ENCODE measurements at places on chromosomes 7 and 10.

DNA sequence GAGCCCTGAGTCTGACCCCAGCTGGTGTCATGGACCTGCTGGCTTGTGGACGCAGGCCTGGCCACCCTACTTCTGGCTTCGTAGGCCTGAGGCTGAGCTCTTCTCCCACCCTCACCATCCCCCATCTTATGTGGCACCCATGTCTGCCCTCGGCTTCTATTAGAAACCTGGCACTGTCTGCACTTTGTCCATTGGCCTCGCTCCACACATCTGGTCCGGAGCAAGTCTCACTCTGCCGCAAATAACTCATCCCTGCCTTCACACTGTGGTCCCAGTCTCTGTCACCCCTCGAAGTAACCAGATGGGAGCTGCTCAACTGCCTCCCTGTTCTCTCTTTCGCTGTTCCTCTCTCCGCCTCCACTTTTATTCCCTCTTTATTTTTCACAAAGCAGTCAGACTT, 78.6 kb downstream of the TRRAP start:
- DNase-seq, result no peak

DNA sequence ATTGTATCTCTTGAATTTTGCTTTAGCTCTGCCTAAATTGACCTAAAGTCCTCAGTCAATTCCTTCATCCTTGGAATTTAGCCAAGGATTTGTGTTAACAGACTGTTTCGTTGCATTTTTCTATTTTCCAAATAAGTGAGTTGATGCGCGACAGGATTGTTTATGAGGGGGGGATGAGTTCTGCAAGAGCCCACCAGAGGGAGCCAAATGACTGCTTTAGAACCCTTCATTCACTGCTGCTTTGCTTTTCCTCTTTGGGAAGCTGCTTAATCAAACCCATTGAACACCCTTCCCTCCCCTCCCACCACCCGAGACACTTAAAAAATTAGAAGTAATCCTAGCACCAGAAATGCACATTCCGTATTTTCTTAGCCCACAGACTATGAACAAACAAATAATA, 33.7 kb upstream of the PTF1A start:
- peak; percentile 29 for DNase-seq

GRCh38 chr7:51352174-51353100, 35.8 kb upstream of the COBL start:
- no peak for DNase-seq

DNA sequence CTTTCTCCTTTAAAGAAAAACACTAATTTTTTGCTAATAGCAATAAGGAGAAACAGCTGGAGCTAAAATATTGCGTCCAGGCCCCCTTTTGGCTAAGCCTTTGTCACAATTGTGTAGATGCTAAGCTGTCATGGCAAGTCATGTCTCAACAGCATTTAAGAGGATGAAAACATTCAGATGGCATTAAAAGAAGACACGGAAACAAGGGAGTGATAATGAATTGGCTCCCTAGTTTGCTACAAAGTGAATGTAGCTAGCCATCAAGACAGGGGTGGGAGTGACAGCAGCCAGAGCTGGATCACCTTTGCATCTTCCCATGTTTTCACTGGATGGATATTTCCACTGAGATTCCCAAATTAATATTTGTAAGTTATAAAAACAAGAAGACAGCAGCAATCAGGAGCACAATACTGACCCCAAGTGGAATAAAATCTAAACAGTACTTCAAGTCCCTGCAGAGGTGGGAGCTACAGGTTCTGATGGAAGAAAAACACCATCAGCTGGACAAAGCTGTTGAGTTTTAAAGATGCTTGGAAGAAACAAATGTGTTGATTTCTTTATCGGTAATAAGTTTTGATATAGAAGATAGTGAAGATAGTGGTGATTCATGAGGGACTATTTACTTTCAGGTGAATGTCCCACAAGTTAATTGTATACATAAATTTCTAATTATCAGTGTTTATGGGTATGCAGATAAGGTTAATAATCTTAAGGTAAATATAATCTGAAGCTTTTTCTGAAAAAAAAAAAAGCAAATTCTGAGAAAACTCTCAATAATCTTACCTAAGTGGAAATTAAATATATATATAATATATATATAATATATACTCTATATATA, 129.4 kb downstream of the SLC16A9 start:
- no peak for DNase-seq

DNA sequence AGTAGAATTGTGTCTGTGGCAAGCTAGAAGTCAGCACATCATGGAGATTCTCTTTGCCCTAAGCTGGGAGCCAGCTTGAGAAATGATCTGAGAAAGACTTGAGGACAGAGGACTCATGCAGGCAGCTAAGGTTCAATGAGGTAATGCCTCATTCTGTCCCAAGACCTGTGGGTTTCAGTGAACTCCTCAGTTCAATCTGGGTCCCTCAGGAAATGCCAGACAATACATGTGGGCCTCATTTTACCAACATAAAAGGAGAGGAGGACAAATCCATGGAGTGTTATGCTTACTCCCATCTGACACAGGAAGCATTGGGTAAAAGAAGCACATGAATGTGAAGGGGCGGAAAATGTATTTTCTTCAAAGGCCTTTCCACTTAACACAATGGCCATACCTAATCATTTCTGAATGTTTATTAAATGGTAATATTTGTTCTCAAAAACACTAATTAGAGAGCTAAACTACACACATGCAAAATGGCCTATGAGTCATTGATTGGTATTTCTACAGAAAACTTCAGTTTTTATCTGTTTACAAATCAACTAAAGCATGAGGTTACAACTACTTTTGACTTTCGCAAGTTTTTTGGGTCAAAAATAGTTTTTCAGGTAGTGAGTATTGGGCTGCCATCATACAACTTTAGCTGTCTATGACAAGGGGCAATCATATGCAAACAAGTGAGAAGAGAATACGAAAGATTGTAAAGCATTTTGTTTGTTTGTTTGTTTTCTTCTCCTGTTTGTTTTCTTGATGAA, 205.3 kb downstream of the CHRM2 start:
- DNase-seq, result no peak

DNA sequence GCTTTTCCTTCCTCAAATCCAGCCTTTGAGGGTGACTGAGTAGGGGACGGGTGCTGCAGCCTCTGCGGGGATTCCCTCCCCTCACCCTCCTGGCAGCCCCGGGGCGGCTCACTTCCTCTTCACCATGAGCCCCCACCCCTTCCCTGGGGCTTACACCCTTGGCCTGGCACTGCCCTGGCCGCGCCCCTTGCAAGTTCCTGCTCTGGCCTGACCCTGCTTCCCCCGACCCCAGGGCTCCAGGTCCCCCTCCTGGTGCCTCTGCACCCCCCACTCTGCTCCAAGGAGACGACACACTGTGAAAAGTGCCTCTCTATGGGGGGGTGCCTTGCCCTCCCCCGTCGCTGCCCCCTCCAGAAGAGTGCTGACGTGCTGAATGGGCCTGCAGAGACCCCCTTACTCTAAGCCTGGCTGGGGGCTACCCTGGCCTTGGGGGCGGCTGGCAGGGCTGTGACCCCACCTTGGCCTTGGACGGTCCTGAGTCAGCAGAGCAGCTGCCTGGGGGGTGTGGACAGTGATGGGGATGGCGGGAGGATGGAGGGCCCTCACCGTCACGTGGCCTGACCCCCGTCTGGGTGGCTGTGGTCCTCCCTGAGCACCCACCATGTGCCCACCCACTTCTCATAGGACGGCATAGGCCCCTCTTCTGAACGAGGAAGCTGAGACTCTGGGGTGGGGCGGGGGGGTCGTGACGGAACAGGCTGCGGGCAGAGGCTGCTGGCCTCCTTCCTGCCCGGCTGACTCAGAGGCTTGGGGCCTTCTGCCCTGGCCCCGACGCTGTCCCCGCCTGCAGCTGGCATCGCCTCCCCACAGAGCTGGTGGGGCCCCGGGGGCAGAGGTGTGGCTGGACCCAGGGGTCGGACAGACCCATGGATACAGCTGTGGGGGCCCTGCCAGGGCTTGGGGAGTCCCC, 9.8 kb downstream of the LFNG start:
- no peak for DNase-seq

DNA sequence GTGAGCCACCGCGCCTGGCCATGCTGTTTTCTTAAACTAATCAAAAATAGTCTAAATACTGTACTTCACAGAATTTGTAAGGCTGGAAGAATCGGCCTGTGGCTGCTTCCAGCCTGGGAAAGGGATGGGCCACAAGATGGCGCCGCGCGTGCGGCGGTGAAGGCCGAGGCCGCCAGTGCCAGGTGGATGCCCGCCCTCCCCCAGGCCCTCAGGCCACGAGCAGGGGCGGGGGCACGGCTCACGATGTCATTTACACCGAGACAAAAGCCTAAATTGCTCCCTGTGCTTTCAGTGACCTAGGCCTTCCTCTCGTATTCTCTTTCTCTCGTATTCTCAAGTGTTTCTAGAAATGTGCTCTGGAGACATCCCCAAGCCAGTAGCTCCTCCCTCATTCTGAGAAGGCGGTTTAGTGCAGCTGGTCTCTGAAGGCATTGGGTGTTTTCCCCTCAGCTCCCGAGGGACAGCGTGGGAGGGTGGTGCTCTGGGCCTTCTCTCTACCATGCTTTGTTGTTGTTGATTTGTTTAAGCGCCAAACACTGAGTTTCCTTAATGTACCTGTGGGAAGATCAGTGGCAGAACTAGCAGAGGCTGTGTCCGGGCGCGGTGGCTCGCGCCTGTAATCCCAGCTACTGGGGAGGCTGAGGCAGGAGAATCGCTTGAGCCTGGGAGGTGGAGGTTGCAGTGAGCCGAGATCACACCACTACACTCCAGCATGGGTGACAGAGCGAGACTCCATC, 68.4 kb downstream of the CDC123 start:
- DNase-seq, result peak; percentile 91

GRCh38 chr10:13827076-13827797, 240.5 kb downstream of the PRPF18 start:
- no peak for DNase-seq

- DNase-seq, result no peak
Measured at GRCh38 chr7:132009778-132010177, 453.4 kb upstream of the PODXL start.

GRCh38 chr10:27020243-27020642, 80.1 kb downstream of the ANKRD26 start:
- no peak for DNase-seq

GRCh38 chr7:149825567-149826343, 12.4 kb upstream of the ZNF862 start:
- no peak for DNase-seq

DNA sequence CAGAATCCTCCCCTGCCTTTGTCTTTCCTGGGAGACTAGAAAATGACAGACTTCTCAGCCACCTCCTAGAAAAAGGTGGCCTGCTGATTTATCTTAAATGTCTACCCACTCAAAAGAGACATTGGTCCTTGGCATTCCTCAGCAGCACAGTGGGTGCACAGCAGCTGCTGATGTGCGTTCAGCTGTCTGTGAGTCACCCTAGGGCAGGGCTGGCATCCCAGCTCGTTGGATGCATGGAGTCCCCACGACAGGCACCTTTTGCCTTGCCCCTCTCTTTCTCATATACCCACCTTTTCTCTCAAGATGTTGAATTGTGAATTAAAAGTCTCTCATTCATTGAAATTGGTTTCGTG, 113.0 kb downstream of the DOCK1 start:
- DNase-seq, result no peak

DNA sequence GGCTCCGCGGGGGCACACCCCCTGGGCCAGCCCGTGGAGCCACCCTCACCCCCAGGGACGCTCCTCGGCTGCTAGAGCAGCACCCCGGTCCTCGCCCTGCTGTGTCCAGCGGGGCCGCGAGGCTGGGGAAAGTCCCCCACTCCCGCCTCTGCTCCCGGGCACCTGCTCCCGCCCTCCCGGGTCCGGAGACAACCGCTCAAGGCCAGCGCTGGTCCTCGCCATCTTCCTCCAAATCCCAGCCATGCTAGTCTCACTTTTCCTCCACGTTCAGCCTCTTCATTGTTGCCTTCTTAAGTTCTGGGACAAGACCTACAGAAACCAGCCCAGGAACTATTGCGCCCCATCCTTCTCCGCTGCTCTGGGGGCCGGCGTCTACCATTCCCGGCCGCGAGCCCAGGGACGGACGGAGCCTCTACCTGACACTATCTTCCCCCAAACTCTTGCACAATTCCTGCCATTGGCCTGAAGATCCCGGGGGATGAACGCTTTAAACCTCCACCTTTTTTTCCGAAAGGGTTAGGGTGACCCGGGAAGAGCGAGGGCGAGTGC, 4.8 kb upstream of the KCP start:
- no peak for DNase-seq

- no peak for DNase-seq
Measured at GRCh38 chr10:110017907-110018306, 10.1 kb downstream of the ADD3 start.

- no peak for DNase-seq
Measured at GRCh38 chr10:130364631-130365411, 228.6 kb downstream of the GLRX3 start.

- no peak for DNase-seq
Measured at GRCh38 chr10:103854686-103855391, 537 bp downstream of the SH3PXD2A start.

DNA sequence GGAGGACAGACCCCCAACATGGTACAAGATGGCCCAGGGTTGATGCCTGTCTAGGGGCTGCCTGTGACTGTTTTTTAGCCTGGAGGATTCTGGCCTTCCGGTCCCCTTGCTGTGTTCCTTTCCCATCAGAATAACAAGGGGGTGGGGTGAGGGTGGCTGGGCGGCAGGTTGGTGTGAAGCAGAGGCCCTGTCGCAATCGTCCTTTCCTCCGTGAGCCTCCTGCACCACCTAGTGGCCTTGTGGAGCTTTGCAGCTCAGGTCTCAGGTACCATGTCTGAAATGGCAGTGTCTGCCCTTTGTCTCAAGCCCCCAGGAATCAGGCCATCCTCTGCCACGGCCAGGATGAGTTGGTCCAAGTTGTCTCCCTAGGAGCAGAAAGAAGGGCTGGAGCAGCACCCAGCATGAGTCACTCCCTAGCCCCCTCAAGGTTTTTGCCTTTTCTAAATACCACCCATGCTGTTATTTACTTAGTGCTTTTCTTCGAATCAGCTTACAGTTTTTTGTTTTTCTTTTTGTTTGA, 24.2 kb downstream of the TACR2 start:
- DNase-seq, result no peak

GRCh38 chr10:47111329-47111862, 188.6 kb upstream of the GDF10 start:
- DNase-seq, result no peak

DNA sequence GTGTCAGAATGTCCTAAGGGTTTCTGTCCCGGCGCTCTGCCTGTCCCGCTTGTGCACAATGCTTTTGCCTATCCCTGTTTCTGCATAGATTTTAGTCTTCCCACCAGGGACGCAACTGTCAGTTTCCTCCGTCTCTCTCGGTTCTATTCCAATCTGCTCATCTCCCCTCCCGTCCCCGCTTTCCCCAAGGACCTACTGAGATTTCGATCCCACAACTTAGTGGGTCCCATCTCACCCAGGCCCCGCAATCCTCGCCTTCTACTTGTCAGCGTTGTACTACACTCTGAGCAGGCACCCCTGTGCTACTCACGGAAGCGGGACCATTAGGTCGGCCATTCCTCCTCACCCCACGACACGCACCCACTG, 519 bp upstream of the ZNF655 start:
- DNase-seq, result no peak

- no peak for DNase-seq
Measured at GRCh38 chr10:31697271-31698180, 231.1 kb downstream of the ARHGAP12 start.

- no peak for DNase-seq
Measured at GRCh38 chr10:60339757-60340156, 49.9 kb downstream of the ANK3 start.

Data from NCI-H1436 treated with DMSO at 0.1 percent for 48 hours (cell line).